ENCODE measurements at places on chromosomes 6 and 20.

- no peak for DNase-seq
Observed at GRCh38 chr6:112300896-112301295, 46.2 kb upstream of the RFPL4B start.

GRCh38 chr6:106764353-106764980 is 135.1 kb downstream of the QRSL1 start:
- no peak for DNase-seq

- no peak for DNase-seq
Observed at GRCh38 chr6:163539101-163539762, 124.7 kb downstream of the QKI start.

GRCh38 chr6:19472850-19473249 is 364.3 kb upstream of the ID4 start:
- DNase-seq, result no peak

GRCh38 chr20:16020971-16021370 is 552.3 kb downstream of the KIF16B start:
- DNase-seq, result peak; percentile 62

GRCh38 chr6:124530926-124531325 is 431.3 kb upstream of the RNF217 start:
- DNase-seq, result no peak

- DNase-seq, result peak; percentile 7
Observed at GRCh38 chr6:129440691-129441090, 269.3 kb downstream of the ARHGAP18 start.

DNA sequence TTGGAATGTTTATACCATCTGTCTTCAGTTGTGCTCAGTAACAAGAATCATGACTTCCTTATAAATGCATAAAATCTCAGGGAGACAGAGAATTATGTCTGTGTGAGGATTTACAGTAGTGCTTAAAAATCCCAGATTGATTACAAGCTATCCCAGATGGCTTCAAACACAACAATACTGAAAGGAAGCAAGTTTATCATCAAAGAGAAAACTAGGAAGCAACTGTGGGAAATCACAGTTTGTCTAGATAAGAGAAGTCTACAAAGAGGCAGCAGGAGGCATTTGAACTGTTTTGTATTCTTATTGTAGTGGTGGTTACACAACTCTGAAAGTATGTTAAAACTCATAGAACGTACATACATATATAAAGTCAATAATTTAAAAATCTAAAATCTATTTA is 104.4 kb upstream of the SALL4 start:
- no peak for DNase-seq
